ENCODE measurements at places on chromosomes 13 and 19.

DNA sequence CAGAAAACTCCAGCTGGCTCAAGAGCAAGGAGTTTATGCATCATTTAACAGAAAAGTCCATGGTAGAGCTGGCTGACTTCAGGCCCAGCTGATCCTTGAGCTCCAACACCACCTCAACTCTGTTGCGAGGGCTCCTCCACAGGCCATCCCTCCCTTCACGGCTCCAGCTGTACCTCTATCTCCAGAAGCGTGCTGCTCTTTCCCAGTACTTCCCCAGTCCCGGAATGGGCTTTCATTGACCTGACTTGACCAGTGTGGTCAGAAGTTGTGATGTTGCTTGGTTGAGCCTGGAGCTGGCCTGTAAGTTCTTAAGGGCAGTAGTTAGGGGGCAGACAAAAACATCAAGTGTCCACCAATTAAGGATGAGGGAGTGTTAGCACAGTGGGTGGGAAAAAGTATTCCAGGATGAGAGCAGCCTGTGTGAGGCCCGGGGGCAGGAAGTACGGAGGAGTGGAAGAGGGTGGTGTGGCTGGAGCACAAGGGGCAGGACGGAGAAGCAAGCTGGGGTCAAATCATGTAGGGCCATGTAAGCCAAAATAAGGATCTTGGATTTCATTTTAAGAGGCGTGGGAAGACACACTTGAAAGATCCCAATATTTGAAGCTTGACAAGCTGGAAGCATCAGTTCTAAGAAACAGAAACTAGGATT lies 24.0 kb downstream of the SKA3 start:
- no peak for DNase-seq

GRCh38 chr19:485583-486236 lies 10.6 kb upstream of the MADCAM1 start:
- no peak for DNase-seq

GRCh38 chr19:9848060-9848459 lies 12.9 kb downstream of the PIN1 start:
- DNase-seq, result no peak

DNA sequence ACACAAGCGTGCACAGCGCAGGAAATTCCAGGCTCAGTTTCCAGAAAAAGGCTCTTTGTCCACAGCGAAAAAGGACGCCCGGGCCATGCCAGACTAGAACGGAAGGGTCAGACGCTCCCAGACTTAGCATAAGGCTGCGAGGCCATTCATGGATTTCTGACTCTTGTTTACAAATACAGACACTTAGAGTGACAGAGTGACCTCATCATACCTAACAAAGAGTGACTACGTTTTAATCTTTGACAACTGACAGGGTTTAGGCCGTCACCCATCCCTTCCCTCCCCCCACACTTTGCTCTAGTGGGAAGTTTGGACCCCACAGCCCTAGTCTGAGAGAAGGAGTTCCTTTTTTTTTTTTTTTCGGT lies 418 bp upstream of the ZNF709 start:
- DNase-seq, result no peak

DNA sequence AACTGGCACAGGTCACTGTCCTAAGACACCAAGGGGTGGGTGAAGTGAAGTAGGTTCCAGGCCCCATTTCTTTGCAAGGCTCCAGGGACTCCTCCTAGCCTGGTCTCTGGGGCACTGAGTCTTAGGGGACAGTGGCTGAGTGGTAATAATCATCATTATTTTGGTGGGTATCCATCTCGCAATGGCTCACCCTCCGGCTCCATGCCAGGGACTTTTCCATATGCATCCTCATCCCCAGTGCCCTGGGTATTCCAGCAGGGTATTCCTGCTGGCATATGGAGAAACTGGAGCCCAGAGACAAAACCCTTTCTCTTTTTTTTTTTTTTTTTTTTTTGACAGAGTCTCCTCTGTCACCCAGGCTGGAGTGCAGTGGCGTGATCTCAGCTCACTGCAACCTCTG lies 2.5 kb downstream of the PDE4A start:
- DNase-seq, result no peak

GRCh38 chr19:16327169-16327475 lies 2.5 kb downstream of the KLF2 start:
- no peak for DNase-seq

GRCh38 chr13:81726037-81726726 lies 1385.3 kb upstream of the SPRY2 start:
- DNase-seq, result no peak

- no peak for DNase-seq
Measured at GRCh38 chr19:48833977-48834376, 2.3 kb downstream of the HSD17B14 start.

GRCh38 chr13:112391746-112392145 lies 15.6 kb downstream of the SPACA7 start:
- no peak for DNase-seq

DNA sequence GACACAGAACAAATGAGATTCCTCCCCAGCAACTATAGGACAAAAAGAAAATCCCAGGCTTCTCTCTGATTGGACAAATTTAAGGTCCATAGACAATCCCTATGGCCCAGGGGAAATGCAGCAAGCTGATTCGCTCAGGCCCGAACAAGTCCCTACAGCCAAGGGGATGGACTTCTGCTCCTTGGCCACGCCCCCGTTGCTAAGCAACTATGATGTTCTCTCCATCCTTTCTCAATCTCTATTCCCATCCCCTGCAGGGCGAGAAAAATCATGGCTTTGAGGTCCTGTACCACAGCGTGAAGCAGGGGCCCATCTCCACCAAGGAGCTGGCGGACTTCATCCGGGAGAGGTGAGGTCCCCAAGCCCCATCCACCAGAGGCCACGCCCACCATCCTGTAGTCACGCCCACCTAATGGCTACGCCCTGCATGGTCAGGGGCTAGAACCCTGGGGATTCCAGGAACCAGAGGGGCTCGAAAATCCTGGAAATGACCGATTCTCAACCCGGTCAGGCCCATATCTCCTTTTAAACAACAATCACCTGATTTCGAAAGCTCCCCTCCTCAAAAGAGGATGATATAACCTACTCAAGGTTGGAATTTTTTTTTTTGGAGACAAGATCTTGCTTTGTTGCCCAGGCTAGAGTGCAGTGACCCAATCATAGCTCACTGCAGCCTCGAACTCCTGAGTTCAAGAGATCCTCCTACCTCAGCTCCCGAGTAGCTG lies 11.4 kb downstream of the FCHO1 start:
- DNase-seq, result no peak

DNA sequence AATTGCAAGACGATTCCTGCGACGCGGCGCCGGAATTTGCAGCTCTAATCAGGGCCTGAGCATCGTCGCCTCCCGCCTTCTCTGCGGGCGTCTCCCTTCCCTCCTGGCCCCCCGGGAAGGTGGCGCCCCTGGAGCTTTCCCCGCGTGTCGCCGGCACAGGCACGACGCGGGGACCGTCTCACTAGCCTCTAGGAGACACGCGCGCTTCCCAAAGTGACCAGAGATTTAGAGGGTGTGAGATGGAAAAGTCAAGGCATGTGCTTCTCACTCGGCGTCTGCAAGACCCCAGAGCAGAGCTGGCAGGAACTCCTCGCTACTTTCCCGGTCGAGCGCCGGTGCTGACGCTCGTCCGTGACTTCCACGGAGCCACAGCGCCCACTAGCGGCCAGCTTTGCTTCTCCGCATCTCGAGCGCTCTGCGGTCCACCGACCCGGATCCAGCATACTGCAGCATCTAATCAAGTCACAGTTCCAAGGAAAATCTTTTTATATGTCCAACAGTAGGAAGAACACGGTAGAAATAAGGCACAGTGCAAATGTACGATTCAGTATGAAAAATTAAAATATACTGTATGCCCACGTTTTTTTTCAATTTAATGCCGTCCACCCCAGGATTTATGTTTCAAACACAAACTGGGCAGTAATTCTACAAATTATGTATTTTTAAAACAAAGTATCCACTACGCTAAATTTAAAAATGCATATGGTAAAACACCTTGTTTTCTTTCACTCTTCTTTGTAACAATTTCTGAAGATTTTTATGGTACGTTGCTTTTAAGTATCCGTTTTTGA lies 977 bp upstream of the EFNB2 start:
- no peak for DNase-seq

- DNase-seq, result no peak
Measured at GRCh38 chr13:39132286-39133230, 94.3 kb downstream of the NHLRC3 start.

DNA sequence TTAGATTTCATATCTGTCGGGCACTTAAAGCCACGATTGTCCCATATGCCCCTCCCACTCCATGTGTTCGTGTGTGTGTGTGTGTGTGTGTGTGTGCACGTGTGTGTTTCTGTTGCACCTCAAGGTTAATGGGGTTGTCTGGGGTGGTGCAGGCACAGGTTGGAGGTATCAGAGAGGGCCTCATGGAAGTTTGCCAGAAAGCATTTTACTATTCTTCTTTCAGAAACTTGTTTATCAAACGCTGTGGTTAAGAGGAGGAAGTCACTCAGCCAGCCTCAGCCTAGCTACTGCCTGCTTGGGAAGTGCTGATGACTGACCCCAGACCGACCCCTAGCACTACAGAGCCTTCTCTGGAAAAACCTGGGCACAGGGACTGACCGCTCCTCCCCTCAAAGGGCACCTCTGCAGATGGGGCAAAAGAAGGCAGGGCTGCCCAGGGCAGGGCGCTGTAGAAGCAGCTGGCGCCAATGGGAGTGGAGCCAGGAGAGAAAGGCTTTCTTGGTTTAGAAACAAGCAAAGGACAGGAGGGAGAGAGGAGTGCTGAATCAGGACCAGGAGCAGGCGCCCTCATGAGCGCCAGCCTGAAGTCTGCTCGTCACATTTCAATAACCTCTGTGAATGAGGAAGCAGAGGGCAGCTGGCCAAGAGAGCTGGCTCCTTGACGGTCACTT lies 3.9 kb downstream of the SIAH3 start:
- DNase-seq, result no peak

- DNase-seq, result no peak
Measured at GRCh38 chr19:9130965-9131364, 4.2 kb upstream of the OR7G3 start.

DNA sequence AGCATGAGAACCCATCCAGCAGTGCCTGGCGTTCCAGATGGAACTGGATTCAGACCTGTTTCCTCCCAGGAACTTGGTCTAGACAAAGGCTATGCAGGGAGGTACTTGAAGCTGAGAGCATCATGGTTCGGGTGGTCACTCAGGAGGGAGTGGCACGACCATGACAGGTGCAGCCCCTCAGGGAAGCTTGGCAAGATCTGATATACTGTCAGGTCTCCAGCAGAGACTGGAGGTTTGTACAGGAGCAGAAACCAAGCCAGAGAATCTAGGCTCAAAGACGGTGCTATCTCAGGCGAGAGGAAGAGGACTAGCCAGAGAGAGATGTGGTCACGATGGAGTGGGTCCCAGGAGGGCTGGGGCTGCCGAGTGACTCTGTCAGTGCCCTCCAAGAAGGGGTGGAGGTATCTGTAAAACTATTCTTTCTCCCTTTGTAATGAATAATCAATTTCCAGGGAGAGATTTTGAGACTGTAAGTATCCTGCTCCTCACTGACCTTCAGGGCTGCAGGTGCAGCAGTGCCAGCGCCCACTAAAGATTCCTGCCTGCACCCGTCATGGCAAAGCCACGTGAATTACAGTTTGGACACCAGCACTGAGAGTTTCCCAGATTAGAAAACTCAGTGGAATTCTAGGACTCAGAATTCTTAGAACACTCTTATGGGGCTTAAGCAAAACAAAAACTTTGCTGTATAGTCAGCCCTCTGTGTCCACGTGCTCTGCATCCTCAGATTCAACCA lies 10.2 kb upstream of the DCUN1D2 start:
- no peak for DNase-seq

DNA sequence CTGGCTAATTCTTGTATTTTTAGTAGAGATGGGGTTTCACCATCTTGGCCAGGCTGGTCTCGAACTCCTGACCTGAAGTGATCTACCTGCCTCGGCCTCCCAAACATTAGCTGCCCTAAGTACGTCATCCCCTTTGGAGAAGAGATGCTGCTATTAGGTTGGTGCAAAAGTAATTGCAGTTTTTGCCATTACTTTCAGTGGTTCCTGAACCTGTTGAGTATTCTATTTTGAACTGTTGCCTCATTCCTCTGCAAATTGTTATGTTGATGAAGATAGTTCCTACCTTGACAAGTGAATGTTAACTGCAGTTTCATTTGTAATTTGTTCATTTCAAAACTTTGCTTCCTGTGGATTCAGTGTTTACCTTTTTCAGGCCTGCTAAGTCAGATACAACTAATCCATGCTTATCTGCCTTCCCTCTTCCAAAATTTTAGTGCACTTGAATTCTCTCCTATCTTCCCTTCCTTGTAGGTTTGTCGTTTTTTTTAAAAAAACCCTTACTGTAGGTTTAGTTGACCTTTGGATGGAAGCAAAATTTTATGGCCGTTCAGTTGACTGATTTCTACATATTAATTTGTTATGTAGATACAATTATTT lies 24.0 kb downstream of the ZMYM2 start:
- DNase-seq, result no peak

All from AG09309 (cell line).